ENCODE measurements at places on chromosomes 2 and 18.
A peak's percentile ranks its signal among the peaks of the same experiment; 100 is the strongest.

GRCh38 chr2:98623657-98624056 lies 15.3 kb downstream of the UNC50 start:
- no peak for DNase-seq

- DNase-seq: no peak
Observed at GRCh38 chr2:191783416-191783815, 63.5 kb downstream of the CAVIN2 start.

- DNase-seq: no peak
Observed at GRCh38 chr2:82827426-82827825, 1631.7 kb downstream of the SUCLG1 start.

GRCh38 chr18:9008709-9009635 lies 93.5 kb upstream of the NDUFV2 start:
- DNase-seq: no peak

GRCh38 chr2:68388772-68389171 lies 23.7 kb downstream of the PLEK start:
- DNase-seq: no peak

GRCh38 chr2:110655701-110656100 lies 22.2 kb downstream of the BUB1 start:
- DNase-seq: no peak

DNA sequence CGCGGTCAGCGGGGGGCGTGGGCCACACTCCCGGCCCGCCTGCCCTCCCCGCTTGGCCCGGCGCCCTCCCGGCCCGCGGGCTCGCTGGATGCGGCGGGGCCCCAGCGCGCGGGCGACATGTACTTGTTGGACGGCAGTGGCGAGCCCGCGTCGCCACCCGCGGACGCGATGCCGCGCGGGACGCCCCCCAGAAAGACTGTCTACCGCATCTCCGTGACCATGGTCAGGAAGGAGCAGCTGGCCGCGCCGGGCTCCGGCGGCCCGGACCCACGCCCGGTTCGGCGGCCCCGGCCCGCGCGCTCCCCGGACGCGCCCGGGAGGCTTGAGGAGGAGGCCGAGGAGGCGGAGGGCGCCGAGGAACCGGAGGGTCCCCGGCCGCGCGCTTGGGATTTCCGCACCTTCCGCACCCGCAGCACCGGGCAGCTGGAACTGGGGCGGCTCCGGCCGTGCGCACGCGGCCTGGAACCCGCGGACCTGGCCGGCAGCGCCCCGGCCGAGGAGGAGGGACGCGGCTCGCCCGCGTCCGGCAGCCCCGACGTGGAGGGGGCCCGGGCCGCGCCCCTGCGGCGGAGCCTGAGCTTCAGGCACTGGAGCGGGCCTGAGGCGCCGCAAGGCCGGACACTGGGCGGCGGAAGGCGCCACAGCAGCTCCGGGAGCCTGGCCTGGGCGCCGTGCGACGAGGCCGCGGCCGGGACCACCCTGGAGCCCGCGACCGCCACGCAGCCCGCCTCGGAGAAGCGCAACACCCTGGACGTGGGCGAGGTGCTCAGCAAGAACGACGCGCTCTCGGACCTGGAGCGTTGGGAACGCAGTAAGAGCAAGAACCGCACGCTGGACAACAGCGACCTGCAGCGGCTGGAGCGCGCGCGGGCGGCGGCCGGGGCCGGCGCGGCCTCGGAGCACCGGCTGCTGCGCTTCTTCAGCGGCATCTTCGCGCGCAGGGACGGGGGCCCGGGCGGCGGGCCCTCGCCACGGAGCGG lies 176.4 kb downstream of the AGAP1 start:
- DNase-seq: no peak

DNA sequence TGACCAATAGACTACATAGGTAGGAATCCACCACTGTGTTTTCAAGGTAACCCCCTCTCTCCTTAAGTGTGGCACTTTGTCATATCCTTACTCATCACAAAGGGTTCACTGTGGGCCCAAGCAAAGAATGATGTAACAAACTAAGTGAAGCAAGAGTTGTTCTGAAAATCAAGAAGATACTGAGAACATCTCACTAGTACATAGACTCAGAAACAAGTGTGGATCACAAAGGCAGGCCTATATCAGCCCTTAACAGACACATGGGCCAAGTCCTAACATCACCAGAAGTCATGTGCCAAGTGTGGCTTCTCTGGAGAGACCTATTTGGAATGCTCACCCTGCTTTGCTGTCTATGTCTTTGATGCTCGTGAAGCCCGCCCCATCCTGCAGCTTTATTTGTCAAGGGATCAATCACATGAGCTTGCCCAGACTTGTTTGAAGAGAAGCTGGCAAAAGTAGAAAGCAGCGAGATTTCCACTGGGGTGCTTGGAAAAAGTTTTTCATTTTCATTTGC lies 131.2 kb upstream of the TTC39C start:
- no peak for DNase-seq

DNA sequence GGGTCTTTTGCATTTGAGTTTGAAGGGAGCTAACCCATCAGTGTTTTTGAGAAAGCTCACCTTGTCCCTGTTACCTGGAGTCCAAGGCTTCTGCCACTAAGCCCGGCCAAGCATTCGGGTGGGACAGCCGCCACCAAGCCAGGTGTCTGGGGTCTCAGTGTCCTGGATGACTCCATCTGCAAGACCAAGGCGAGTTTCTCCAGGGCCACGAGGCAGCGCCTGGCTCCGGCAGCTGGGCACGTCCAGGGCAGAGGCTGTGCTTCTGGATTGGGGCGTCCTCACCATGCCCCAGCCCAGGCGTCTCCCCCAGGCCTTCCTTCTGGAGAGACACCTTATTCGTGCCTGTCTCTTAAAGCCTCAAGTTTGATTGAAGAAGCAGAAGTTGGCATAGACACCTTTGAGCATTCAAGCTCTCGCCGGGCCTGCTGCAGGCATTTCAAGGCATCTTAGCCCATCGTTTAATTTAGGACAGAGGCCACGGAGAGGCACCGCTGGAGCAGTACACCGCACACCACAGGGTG lies 24.9 kb downstream of the MLPH start:
- DNase-seq: no peak

GRCh38 chr2:164046040-164046439 lies 310.2 kb upstream of the FIGN start:
- no peak for DNase-seq

DNA sequence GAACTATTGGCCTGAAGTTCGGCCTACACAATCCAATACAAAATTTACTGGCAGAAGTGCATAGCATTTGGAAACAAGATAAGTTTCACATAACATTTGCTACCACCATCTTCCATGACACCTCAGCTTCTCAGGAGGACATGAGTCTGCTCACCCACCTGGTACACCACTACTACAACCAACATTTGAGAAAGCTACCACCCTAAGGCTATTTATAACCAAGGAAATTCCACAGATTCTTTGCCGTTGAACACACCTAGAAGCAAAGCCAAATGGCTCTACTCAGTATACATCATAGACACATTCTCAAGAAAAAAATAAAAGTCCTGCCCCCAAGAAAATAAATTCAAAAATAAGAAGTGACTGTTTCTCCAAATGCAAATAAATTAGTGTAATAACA lies 145.3 kb downstream of the SPAG16 start:
- no peak for DNase-seq

- no peak for DNase-seq
Observed at GRCh38 chr2:102698369-102699111, 63.3 kb upstream of the TMEM182 start.

DNA sequence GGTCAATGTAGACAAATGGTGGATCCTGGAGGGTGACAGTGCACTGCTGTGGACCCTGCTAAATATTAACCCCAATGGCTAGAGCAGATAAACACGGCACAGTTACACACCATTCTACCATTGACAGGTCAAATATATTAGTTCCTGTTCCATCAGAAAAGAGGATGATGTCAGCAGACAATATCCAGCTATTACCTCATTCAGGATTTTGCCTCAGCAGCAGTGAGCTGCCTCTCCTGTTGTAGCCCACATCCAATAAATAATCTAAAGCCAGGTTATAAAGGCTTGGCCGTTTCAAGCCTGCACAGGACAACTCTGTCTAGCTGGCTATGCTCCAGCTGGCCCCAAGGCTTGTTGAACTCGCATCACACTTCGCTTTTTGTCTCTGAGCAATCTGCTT lies 31.6 kb upstream of the NETO1 start:
- DNase-seq: no peak

DNA sequence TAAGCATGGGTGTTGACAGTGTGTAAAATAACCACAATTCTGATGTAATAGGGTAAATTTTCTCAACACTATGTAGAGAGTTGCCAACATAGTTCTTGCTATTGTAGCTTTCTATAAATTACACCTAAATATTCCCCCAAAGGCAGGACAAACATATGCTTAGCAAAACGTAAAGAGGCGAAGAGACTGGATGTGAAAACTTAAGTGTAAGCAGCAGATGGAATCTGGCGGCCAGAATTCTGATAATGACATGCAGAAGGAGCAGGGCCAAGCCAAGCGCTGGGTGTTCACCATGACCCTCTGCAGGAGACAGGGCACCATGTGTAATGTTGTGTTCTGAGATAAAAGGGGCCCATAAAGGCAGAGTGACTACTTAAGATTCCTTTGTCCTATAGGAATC lies 105.2 kb upstream of the ZNF521 start:
- DNase-seq: no peak

- no peak for DNase-seq
Observed at GRCh38 chr18:51076503-51076902, 46.5 kb downstream of the SMAD4 start.

DNA sequence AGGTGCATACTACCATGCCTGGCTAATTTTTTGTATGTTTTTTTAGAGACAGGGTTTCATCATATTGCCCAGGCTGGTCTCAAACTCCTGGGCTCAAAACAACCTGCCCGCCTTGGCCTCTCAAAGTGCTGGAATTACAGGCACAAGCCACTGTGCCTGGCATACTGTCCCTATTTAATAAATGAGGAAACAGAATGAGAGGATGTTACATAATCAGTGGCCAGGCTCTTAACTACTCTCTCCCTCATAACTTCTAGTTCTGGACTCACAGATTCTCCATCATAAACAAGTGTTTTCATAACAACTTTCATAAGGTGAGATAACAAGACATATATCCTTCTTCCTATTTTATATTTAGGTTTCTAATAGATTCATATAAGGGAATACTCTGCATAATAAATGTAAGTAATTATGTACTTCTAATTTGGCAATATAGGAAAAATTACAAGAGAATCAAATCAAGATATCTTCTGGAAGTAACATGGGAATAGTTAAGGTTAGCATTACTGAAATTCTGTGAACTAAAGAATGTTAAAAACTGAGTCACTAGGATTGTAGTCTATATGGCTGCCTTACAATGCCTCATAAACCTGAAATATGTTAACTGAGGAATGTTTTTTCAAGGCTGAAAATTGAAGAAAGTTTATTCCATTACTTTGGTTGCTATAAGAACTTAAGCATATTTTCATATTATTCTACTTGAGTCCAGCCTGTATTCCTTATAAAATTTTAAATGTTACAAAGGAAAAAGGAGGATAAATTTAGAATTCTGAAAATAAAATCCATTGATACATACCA lies 71.3 kb downstream of the SLC25A12 start:
- DNase-seq: no peak

GRCh38 chr2:240389302-240389805 lies 46.1 kb upstream of the GPC1 start:
- no peak for DNase-seq

GRCh38 chr2:3098231-3098630 lies 279.4 kb downstream of the EIPR1 start:
- DNase-seq: no peak

GRCh38 chr2:195507447-195508138 lies 149.4 kb upstream of the SLC39A10 start:
- DNase-seq: no peak

- DNase-seq: no peak
Observed at GRCh38 chr18:57516056-57516455, 70.4 kb downstream of the FECH start.

GRCh38 chr18:42298759-42299675 lies 344.0 kb downstream of the PIK3C3 start:
- DNase-seq: peak; percentile 16

DNA sequence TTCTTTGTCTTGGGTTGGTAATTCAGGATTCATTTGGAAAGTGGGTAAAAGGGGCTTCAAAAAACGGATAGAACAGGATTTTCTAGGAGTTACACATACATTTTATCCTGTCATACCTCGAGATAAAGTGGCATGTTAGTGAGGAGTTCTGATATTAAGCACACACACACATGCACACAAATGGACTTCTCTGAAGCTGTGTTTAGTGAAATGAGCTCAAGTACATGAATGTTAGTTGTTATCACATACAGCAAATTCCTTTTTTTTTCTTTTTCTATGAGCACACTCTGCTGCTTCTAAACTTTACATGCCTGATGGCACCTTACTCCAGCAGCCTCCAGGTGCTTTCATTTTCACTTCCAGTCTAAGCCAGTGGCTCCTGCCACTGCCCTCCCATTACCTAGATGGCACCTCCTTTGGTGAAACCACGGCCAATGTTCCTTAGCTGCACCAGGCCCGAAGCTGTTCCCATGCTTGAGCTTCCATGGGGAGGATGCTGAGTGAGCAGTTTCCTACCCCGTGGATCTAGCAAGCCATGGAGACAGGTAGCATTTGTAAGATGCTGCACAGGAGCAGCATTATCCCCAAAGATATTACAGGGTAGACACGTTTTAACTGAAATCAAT lies 49.7 kb downstream of the STAT1 start:
- DNase-seq: peak; percentile 17

- no peak for DNase-seq
Observed at GRCh38 chr18:74512321-74513053, 16.3 kb downstream of the CNDP2 start.

DNA sequence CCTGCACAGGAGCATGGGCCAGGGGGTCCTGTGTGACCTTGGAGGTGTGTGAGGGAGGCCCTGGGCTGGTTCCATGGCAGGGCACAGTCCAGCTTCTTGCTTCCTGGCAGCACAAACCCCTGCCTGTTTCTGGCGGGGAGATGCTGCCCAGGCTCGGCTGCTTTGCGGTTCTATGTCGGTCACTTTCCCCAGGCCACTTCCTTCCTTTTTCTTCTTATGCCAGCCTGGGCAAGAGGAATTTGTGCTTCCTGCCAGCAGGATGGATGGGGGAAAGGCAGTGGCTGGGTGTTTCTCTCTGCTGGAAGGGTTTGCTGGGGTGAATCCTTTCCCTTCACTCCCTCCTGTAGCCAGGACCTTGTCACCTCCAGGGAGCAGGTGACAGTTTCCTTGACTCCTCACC lies 24.3 kb downstream of the ASAP2 start:
- no peak for DNase-seq

GRCh38 chr2:43898134-43898837 lies 59.5 kb downstream of the ABCG8 start:
- DNase-seq: no peak

DNA sequence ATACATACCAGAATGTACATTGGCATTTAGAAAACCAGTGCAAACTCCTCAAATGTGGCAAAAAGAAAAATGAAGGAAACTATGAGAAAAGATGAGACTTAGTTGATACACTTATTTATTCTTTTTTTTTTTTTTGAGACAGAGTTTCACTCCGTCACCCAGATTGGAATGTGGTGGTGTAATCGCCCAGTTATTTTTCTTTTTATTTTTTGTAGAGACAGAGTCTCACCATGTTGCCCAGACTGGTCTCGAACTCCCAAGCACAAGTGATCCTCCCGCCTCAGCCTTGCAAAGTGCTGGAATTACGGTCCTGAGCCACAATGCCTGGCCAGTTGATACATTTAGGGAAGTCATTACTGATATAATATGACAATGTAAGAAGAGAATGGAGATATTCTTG lies 274.2 kb upstream of the LRATD1 start:
- DNase-seq: no peak

- no peak for DNase-seq
Observed at GRCh38 chr2:172287605-172288315, 139.6 kb upstream of the ITGA6 start.
